ENCODE measurements at places on chromosomes 5 and 9. TPM values are rescaled to one million over a fixed set of nuclear protein-coding genes. Genes with fewer than 3 reads are reported as not detected.

GRCh38 chr9:91245431-91246313, 116.0 kb downstream of the AUH start:
- H3K4me3 ChIP-seq: no peak overlapping the region
- H3K27me3 ChIP-seq: no peaks in the 10 kb centered on the region
- H3K36me3 ChIP-seq: peaks cover 2% of the 10 kb centered on the region
- DNase-seq: no peak
- H3K4me1 ChIP-seq: peaks cover 14% of the 10 kb centered on the region

- H3K27me3 ChIP-seq: peaks cover 7% of the 10 kb centered on the region
- H3K27ac ChIP-seq: no peak overlapping the region
- no peak for DNase-seq
These were observed 4.9 kb upstream of the GAPT start for GRCh38 chr5:58486290-58486689.

DNA sequence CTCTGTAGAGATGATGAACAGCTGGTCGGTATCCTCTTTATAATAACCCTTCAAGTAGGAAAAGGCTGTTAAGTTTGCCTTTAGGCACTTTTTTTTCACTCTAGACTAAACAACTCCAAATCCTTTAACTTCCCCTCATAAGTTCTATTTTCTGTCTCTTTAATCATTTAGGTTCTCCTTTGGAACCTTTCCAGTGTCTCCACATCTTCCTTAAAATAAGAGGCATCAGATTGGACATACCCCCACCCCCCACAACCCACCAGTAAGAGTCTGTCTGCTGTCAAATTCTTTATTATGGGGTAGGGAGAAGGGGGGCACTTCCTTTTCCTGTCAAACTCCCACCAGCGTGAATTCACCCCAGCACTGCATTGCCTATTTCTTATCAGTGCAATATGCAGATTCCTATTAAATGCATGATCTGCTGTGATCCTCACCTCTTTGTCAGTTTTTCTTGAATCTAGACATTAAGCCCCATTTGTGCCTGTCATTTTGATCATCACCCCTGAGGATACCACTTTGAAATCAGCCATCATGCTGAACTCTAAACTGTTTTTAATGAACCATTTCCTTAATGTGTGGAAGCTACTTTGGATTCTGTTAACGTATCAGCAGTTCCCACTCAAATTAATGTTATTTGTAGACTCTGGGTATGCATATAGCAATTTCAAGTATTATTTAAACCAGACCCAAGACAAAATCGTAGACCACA, 212.2 kb downstream of the PDZD2 start:
- peaks cover 11% of the 10 kb centered on the region for H3K27me3 ChIP-seq
- no peak overlapping the region for H3K27ac ChIP-seq
- no peak overlapping the region for H3K4me3 ChIP-seq

GRCh38 chr9:136507221-136507991, 24.6 kb upstream of the SEC16A start:
- no peak overlapping the region for H3K4me3 ChIP-seq
- peaks cover 2% of the 10 kb centered on the region for H3K36me3 ChIP-seq
- H3K4me1 ChIP-seq: no peaks in the 10 kb centered on the region
- DNase-seq: no peak
- H3K27me3 ChIP-seq: no peaks in the 10 kb centered on the region

GRCh38 chr5:84265130-84265529, 119.5 kb downstream of the EDIL3 start:
- no peaks in the 10 kb centered on the region for H3K4me1 ChIP-seq
- H3K36me3 ChIP-seq: no peaks in the 10 kb centered on the region
- H3K4me3 ChIP-seq: no peak overlapping the region

GRCh38 chr9:128908372-128908771, 12.4 kb upstream of the PHYHD1 start:
- no peak for DNase-seq
- H3K36me3 ChIP-seq: peaks cover 31% of the 10 kb centered on the region
- no peak overlapping the region for H3K4me3 ChIP-seq

GRCh38 chr9:95736370-95736769, 139.1 kb upstream of the ERCC6L2 start:
- no peak overlapping the region for H3K27ac ChIP-seq
- no peak overlapping the region for H3K4me3 ChIP-seq
- peaks cover 30% of the 10 kb centered on the region for H3K4me1 ChIP-seq
- DNase-seq: no peak

- H3K36me3 ChIP-seq: no peaks in the 10 kb centered on the region
- no peaks in the 10 kb centered on the region for H3K27me3 ChIP-seq
- no peak overlapping the region for H3K27ac ChIP-seq
- no peak for DNase-seq
These were observed 15.5 kb upstream of the CTSL start for GRCh38 chr9:87710443-87710842.

DNA sequence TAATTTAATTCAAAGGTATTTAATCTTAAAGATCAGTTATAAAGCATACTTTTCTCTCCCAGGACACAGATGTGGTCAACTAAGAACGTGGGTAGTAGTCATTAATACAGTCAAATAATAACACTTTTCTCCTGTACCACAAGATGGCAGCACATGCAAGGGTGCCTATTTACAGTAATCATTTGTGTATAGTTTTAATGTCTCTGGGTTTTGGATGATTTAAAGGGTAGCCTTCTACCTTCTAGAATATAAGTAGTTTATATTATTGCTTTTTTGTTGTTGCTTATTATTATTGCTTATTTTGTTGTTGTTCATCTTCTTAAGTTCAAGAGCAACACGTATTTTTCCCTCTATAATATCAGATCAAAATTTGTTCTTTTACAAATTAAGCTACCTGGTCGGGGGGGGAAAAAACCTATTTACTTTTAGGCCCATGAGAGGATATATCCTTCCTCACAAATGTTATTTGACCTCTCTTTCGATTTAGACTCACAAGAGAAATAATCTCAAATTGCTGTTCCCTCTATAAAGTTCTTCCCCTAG, 59.6 kb upstream of the SLC27A6 start:
- H3K36me3 ChIP-seq: no peaks in the 10 kb centered on the region
- no peaks in the 10 kb centered on the region for H3K4me1 ChIP-seq
- no peak overlapping the region for H3K27ac ChIP-seq

GRCh38 chr5:117204926-117205869, 630.6 kb upstream of the SEMA6A start:
- H3K4me1 ChIP-seq: no peaks in the 10 kb centered on the region
- H3K4me3 ChIP-seq: no peak overlapping the region
- no peaks in the 10 kb centered on the region for H3K36me3 ChIP-seq
- H3K27me3 ChIP-seq: no peaks in the 10 kb centered on the region
- DNase-seq: no peak

- H3K36me3 ChIP-seq: no peaks in the 10 kb centered on the region
- H3K27me3 ChIP-seq: peaks cover 6% of the 10 kb centered on the region
- H3K27ac ChIP-seq: no peak overlapping the region
- no peaks in the 10 kb centered on the region for H3K4me1 ChIP-seq
These were observed 156.5 kb downstream of the ASTN2 start for GRCh38 chr9:117258184-117258866.

GRCh38 chr5:10459080-10460055, 17.7 kb downstream of the ROPN1L start:
- H3K27me3 ChIP-seq: no peaks in the 10 kb centered on the region
- H3K4me1 ChIP-seq: no peaks in the 10 kb centered on the region
- no peak for DNase-seq
- no peak overlapping the region for H3K27ac ChIP-seq
- no peak overlapping the region for H3K4me3 ChIP-seq

DNA sequence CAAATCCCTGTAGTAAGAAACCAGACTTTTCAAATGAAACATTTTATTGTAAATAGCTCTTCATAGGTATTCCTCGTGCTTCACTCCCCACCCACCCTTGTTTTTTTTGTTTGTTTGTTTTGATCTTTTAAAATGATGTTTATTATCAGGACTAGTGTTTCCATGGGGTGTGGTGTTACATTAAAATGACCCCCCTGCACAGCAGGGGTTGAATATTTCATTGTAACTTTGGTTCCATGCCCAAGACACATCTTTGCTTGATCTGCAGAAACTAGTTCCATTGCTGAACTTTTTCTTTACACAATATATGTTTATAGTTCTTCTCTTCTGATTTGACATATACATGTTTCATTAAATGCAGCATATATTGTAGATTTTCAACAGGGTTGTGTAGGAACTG, 81.3 kb upstream of the DPYSL3 start:
- H3K27me3 ChIP-seq: no peaks in the 10 kb centered on the region
- H3K4me1 ChIP-seq: no peaks in the 10 kb centered on the region
- H3K4me3 ChIP-seq: no peak overlapping the region
- no peak overlapping the region for H3K27ac ChIP-seq

DNA sequence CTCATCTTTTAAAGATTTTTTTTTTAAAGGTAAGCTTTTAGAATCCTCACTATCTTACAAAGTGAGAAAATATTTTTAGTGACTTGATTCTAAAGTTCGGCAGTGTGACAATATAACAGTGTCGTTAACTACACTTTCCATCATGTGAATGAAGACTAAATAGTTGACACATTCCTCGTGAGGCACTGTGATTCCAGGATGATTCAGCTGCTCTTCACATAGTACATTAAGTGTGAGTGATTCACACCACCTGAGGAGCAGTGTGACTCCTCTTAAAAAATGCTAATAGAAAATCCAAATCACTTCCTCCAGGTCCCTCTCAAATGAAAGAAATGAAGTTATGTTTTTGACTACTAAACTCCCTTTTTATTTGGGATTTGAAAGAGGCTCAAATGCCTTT, 589.5 kb downstream of the GABRG2 start:
- no peaks in the 10 kb centered on the region for H3K4me1 ChIP-seq
- H3K27ac ChIP-seq: no peak overlapping the region
- no peaks in the 10 kb centered on the region for H3K27me3 ChIP-seq

DNA sequence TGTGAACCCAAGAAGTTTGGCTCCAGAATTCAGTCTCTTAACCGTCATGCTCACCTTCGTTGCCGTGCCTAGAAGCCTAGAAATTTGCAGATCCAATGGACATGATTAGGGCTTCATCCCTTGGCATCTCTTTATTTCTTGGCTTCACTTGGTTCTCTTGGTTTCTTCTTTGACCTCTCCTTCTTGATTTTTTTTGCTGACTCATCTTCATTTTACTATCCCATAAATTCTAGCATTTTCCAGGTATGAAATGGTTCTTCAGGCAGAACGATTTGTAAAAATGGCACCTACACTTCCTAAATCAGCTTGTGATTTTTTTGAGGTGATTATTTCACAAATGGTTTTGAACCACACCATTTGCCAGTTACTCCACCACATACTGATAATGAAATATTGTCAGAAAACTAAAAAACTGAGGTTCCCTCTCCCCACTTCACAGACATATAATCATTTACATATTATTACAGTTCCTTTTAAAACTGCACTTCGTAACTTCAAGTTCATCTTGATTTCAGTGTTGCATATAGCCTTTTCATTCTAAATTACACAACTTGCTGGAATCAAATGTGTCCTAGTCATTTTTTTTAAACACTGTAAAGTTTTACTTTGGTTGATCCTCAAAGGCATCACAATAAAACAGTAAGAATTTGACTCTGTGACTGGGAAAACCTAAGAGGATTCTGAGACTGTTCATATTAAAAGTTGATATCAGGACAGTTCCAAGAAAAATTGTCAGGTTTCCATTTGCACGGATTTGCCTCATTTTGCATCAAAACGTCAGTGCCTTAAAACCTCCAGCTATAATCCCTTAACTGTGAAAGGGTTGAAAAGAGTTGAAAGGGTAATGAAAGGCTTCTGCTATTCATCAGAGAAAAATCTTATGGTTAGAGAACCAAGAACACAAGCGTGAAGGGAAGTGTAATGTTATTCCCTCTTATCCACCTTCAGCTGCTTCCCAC, 8.9 kb upstream of the NREP start:
- H3K36me3 ChIP-seq: no peaks in the 10 kb centered on the region
- no peaks in the 10 kb centered on the region for H3K4me1 ChIP-seq
- peaks cover 5% of the 10 kb centered on the region for H3K27me3 ChIP-seq

DNA sequence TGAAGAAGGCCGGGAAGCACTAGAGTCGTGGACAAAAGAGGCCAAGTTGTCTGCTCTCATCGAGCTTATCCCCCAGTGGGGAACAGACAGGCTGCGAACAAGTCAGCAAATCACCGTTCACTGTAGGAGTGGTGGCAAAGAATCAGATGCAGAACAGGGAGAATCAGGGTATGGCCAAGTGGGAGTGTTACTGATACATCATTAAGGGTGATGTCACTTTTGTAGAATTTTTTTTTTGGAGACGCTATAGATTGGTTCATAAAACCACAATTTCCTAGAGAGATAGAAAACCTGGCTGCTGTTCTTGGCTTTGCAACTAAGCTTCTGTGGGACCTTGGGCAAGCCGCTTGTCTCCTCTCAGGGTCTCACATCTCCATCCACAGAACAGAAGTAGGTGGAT, 21.3 kb downstream of the SPRY4 start:
- DNase-seq: no peak
- H3K4me3 ChIP-seq: no peak overlapping the region
- peaks cover 6% of the 10 kb centered on the region for H3K4me1 ChIP-seq
- no peaks in the 10 kb centered on the region for H3K36me3 ChIP-seq

Gene AGXT2
- total RNA-seq: not detected

Gene SNX30
- total RNA-seq: 5.4 TPM

Gene CNTRL
- 58.0 TPM for total RNA-seq

Gene KIF4B
- not detected for total RNA-seq
